Activated T-cell treated with anti-CD3 and anti-CD28 coated beads for 48 hours (primary cell): ENCODE measurements at places on chromosomes 1 and 21.

GRCh38 chr1:54276617-54277450 is 76.9 kb downstream of the MRPL37 start:
- no peak for DNase-seq

DNA sequence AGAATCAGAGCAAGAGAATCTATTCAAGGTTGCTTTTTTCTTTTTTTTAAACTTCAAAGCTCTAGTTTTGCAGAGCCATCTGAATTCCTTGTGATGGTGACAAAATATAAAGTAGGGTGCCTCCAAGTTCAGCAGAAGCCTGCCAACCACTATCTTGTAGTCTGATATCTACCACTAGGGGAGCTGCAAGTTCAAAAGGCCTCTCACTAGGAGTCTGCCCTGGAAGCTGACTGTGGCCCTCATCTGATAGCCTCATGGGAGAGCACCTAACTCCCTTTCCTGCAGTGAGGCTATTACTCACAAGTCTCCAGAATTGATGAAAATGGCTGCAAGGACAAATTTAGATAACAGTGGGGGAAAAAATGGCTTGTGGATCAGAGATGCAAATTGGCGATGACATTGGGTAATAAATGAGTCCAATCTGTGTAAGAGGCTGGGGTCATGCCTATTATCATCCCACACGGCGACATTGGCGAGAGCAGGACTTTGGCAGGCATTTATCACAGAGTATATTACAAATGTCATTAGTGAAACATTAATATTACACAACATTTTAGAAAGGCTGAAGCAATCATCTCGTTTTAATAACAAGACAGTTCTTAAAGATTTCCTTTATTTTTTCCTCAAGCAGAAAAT is 10.7 kb upstream of the ZP4 start:
- DNase-seq: no peak

DNA sequence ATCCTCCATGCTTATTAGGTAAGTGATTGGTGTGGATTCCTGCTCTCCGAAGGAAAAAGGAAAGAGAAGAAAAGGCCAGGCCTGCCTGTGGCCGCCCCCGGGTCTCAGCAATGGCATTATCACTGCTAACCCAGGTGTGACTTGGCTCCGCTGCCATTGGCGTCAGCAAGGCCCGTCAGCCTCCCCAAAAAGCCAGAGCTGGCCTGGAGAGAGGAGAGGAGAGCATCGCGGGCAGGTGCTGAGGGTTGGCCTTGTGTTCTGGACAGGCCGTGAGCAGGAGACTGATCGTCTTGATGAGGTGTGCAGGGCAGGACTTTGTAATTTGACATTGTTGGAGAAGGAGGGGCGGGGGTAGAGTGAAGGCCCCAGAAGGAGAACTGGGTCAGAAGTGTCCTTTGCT is 186.4 kb downstream of the CAMTA1 start:
- no peak for DNase-seq

DNA sequence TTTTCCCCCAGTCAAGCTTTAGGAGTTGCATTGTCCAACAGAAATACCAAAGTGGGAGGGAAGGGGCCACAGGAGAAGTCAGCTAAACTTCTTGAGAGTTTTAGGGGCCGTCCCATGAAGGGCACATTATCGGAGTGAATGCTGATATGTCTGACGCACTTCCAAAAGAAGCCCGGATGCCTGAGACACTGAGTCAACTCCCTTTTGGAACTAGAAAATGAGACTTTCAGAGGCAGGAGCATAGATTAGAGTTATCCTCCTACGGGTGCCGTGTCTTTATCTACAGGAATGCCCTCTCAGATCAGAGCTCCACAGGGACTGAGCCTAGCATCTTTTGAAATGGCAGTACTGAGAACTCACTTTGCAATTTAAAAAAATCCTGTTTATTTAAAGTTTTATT is 13.1 kb downstream of the ACTN2 start:
- no peak for DNase-seq

GRCh38 chr1:179380299-179380698 is 14.5 kb downstream of the AXDND1 start:
- no peak for DNase-seq

DNA sequence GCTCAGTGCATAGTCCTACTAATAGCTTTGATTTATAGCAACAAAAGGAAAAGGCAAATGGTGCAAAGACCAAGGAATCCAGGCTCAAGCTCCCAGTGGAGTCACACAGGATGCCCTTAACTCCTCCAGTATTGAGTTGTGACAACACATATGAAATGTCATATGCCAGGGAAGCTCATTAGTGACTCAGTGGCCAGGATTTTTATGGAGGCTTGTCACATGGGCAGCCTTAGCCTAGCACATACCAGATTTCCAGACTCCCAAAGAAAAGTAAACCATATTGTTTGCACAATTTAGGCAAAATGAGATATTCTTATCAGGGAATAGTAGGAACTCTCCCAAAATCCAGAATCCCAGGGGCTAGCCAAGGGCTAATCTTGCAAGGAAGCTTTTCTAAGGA is 129.2 kb downstream of the MAGI3 start:
- no peak for DNase-seq

GRCh38 chr21:46142582-46143473 is 12.6 kb downstream of the FTCD start:
- no peak for DNase-seq

- DNase-seq: no peak
Observed at GRCh38 chr1:94142022-94142421, 21.1 kb upstream of the ABCA4 start.

DNA sequence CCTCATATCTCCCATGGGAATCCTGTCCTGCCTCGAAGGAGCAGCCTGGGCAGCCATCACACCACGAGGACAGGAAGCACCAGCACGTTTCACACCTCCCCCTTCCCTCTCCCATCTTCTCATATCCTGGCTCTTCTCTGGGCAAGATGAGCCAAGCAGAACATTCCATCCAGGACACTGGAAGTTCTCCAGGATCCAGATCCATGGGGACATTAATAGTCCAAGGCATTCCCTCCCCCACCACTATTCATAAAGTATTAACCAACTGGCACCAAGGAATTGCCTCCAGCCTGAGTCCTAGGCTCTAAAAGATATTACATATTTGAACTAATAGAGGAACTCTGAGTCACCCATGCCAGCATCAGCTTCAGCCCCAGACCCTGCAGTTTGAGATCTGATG is 8.7 kb downstream of the SLAMF8 start:
- no peak for DNase-seq

DNA sequence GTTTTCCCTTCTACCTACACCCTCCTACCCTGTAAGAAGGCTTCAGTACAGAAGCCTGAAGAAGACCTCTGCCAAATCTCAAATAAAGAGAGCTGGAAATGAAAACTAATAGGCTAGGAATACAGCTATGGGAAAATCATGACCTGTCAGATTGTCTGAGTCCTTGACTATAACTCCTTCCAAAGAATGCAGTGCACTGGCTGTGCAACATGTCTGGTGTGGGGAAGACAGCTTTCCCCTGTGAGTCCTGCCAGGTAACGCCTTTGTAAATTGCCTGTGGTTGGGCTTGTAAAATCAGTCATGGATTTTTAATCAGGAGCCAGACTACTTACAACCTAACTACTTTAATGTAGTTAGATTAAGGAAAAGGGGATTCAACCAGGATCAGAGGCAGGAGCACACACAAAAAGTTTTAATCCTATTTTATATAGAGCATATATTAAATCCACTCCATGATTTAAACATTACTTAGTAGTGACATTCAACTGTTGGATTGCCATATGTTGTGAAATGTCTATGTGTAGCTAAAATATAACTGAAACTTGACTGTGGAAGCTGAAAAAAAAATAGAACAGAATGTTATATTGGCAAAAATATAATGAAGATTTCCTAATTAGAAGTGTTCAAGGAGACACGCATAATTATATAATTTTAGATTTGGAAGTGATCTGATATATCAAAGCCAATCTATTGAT is 1667.8 kb downstream of the KCNT2 start:
- no peak for DNase-seq

DNA sequence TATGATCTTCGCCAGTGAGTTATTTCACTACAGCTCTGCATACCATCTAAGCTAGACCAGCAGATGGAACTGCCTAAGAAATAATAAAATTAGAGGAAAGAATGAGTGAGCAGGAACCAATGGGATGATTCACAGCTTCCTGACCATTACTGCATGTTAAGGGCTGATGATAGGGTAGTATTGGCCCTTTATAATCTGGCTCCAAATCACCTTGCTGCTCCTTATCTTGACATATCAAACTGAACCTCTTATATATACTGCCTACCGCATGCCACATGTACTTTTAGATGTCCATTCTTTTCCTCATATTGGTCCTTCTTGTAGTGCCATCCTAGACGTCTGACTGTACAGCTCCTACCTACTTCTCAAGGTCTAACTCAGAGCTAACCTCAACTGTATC is 524.4 kb downstream of the DPYD start:
- DNase-seq: no peak

- DNase-seq: no peak
Observed at GRCh38 chr1:107683683-107684082, 281.3 kb downstream of the VAV3 start.

GRCh38 chr1:178137238-178137637 is 43.3 kb downstream of the RASAL2 start:
- no peak for DNase-seq

DNA sequence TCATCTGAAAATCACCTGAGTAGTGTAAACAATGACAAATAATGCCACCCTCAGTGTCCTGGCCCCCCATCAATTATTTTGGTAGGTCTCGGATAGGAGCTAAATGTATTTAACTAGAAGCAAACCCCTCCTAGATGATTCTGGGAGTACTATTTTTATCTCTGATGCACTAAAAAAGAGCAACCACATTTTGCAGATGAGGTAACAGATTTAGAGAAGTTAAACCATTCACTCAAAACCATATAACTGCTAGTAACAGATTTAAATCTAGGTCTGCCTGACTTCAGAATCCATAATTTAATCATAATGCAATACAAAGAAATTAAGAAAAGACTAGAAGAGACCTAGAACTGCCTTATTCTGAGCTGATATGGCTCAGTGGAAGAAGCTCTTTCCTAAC is 17.3 kb upstream of the PTCH2 start:
- DNase-seq: no peak

- no peak for DNase-seq
Observed at GRCh38 chr1:239879321-239880170, 212.1 kb upstream of the FMN2 start.

- DNase-seq: no peak
Observed at GRCh38 chr1:208302699-208303238, 58.6 kb upstream of the PLXNA2 start.
